ENCODE measurements at places on chromosomes 1 and 21.

GRCh38 chr21:37220981-37221664, 46.0 kb downstream of the VPS26C start:
- DNase-seq = peak; percentile 84

GRCh38 chr21:42834726-42835191, 44.6 kb downstream of the WDR4 start:
- no peak for DNase-seq

GRCh38 chr1:1181129-1181937, 7.7 kb downstream of the TTLL10 start:
- no peak for DNase-seq

- no peak for DNase-seq
These were observed 35.8 kb upstream of the PODN start for GRCh38 chr1:53026254-53026653.

DNA sequence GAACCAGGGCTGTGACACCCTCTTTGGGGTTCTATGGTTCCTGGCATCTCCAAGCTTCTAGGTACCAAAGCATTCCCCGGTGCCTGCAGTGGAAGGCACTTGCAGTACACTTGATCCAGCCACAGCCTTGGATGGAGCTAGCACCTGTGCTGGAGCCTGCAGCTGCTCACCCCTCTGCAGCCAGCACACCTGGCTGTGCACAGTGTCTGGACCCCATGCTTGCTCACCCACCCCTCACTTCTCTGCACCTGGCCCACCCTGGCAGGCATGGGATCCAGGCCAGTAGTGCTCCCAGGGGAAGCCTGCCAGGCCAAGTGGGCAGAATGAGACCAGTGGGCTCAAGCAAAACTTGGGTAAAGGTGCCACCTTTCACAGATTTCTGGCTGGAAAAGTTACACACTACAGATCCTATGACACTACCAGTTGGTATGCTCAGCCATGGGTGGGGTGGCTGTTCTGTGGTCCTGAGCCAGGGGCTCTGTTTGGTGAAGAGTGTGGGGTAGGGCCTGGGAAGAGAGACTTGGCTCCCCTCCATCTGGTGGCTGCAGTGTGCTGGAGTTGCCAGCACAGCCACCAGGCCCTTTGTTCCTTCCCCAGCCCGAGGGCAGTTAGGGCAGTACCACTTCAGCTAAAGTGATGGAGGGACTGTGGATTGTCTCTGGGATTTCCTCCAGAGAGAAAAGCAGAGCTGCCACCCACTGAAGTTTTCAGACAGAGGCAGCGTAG, 157.8 kb upstream of the LRRC7 start:
- DNase-seq = no peak

GRCh38 chr1:2644171-2644570, 11.4 kb upstream of the MMEL1 start:
- no peak for DNase-seq
